ENCODE measurements at places on chromosomes 16 and 17.

DNA sequence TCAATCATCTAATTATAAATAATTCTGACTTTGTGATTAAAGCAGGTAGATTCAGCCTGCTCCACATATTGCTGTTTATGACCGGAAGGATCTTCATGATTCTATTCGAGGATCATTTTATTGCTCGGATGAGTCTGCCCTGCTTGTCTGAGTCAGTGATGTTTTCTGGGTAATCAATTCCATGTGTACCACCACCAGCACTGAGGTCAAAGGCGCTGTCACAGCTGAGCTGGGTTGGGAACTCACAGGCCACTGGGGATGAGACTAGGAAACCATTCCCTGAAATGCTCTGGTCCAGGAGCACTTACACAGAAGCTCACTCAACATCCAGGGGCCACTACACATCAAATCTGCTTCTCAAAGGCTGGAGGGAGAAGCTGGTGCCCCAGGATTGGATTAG, 30.4 kb upstream of the ERN1 start:
- no peak for DNase-seq

DNA sequence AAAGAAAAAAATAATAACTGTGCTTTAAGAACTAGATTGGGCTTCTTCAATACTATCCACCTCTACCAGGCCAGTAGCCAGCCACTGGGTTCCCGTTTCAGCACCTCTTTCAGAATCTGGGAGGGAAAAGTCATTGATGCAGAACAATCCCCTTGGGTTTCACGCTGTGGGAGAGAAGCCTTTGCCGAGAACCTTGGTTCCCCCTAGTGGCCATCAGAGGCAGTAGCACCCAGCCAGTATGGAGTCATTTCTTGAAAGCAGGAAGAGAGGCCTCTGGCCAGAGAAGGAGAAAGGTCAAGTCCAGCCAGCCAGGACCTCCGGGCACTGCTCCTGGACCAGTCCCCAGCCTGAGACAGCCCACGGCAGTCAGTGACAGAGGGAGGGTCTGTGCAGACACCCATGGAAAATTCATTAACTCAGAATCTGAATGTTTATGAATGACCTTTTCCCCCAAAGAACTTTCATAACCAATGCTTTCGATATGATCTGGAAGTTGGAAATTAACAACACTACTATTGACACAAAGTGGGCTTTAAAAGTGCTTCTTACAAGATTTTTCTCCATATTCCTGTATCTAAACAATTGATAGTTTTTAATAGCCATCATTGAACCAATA, 51.2 kb upstream of the CDH5 start:
- DNase-seq, result peak; percentile 70

DNA sequence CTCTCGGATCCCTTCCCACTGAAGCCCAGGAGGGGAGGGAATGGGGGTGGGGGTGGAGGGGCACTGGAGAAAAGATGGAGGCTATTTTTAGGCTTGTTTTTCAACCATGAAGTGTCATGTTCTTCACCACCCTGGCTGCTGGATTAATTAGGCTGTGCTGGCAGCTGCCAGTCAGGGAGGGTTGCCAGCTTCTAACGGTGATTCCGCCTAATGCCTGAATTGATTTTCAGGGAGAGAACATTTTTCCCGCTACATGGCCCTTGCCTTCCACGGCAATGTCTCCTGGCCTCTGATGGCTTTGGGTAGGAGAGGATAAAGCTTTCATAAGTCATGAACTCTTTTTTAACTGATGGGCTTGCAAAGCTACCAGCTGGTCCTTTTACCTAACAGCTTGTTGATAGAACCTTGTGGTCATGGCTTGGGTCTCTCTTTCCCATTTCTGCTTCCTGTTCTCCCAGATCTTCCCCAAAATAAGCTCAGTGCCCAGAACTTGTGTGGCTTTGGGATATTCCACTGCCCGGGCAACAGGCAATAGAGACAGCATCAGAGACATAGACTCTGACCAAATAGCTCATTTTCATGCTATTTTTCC, 167.4 kb downstream of the PITPNC1 start:
- peak; percentile 23 for DNase-seq

GRCh38 chr16:27273330-27273669, 4.7 kb upstream of the NSMCE1 start:
- DNase-seq, result peak; percentile 23

- peak; percentile 7 for DNase-seq
Observed at GRCh38 chr17:29407856-29408255, 17.7 kb downstream of the TAOK1 start.

GRCh38 chr16:22198547-22199293, 7.4 kb upstream of the EEF2K start:
- DNase-seq, result no peak

GRCh38 chr16:67676516-67676915, 9.9 kb downstream of the C16orf86 start:
- no peak for DNase-seq

GRCh38 chr17:63267846-63268245, 178.3 kb downstream of the CYB561 start:
- no peak for DNase-seq

- no peak for DNase-seq
Observed at GRCh38 chr16:16021020-16021419, 71.6 kb downstream of the ABCC1 start.

DNA sequence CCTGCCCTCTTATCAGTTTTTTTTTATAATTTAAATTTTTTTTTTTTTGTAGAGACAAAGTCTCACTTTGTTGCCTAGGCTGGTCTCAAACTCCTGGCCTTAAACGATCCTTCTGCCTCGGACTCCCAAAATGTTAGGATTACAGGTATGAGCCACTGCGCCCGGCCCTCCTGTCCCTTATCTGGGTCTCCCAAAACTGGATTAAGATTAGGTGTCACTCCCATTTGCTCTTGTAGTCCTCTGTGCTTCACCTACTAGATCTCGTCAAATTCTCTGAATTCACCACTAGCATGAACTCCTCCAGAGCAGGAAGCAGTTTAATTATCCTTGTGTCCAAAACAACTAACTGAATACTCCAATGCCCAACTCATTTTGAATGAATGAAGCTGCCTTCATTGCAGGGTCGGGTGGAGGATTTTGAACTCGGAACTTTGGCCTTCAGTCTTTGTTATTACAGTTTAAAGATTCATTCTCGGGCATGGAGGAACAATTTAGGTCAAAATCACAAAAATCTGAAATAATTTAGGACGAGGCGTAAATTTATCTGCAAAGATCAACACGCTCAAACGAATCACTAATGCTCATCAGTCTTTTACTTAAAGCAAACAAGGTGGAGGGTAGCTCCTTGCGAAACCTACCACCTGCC, 802 bp upstream of the ATXN2L start:
- no peak for DNase-seq

DNA sequence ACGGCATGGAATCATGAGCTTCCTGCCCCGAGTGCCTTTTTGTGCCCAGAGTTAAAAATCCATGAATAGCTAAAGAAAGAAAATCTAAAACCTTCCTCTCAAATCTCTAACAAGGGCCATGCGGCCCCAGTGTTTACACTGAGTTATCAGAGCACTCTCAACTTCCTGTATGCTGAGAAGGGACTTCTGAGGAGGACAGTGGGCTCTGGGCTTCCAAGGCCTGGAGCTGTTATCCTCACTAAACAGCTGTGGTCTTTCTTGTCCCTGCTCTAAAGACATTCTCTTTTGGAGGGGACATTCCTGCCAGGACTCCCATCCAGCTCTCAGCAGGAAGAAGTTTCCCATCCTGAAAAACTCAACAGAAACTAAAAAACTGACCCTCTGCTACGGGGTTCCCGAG, 135.6 kb downstream of the AATF start:
- no peak for DNase-seq

GRCh38 chr16:29009050-29009837, 24.4 kb downstream of the LAT start:
- no peak for DNase-seq

DNA sequence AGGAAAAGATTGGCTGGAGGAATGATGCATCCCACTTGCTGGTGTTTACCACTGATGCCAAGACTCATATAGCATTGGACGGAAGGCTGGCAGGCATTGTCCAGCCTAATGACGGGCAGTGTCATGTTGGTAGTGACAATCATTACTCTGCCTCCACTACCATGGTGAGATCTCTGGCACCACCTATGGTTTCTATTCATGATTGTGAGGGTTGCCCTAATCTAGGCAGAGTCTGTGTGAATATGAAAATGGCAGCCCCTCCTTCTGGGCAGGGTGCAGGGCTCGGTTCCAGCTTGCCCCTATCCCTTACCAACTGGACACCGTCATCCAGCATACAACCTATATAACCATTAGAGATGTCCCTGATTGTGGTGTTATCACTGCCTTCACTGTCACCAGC, 33.4 kb downstream of the ITGB3 start:
- DNase-seq, result no peak

DNA sequence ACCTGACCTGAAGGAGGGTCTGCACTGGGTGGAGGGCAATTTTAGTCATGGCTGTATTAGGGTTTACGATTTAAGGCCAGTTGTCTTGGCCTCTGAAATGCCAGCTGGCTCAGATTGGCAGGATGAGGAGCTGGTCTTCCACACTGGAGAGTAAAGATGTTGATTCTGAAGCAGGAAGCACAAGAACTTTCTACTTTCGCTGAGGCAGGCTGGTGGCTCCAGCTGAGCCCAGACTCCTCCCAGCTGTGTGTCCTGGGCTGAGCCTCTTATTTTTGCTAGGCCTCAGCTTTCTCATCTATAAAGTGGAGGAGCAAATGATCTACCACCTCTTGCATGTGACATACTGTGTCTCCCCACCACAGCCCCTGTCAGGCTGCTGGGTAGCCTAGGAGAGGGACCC, 74.4 kb downstream of the MRM1 start:
- DNase-seq, result no peak

DNA sequence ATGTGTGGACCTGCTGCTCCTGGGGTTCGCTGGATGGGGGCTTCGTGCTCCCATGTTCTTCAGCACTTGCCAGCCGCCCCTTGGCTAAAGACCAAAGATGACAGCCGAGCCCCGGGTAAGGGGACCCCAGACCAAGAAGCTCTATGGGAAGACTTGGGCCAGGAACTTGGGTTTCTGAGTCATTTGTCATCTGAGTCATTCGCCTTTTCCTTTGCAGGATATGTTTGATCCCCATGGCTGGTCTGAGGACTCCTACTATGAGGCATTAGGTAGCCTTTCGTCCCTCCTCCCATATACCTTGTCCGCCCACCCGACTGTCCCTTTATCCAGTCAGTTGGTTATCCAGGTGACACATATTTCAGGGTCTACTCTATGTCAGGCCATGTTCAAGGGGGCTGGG, 17.7 kb upstream of the ITGB4 start:
- DNase-seq, result no peak

GRCh38 chr16:49275050-49275730, 6.4 kb downstream of the CBLN1 start:
- no peak for DNase-seq

- DNase-seq, result no peak
Observed at GRCh38 chr17:17837380-17837821, 615 bp upstream of the SREBF1 start.

GRCh38 chr16:1133810-1134520, 18.9 kb upstream of the CACNA1H start:
- DNase-seq, result peak; percentile 61

DNA sequence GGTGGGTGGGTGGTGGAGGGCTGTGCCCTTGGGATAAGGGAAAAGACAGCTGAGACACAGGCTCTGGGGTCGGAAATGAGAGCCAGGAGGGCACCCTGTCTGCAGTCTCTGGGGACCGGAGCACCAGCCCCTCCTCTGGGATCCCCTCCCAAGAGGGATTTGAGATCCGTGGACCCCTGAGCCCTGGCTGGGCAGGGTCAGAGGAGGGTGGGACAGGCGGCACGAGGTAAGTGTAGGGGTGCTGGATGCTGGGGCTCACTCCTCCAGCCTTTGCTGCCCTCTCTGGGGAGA, 425 bp downstream of the SGSH start:
- DNase-seq, result no peak

GRCh38 chr16:27353853-27354252, 40.1 kb downstream of the IL4R start:
- no peak for DNase-seq

GRCh38 chr16:1333149-1333812, at the start of gene BAIAP3:
Gene BAIAP3, plus strand, starts transcription at chr16:1333645. Its CDS starts 4,905 bp downstream, at chr16:1338550.
- no peak for DNase-seq

GRCh38 chr17:81099888-81100287, 64.9 kb downstream of the BAIAP2 start:
- no peak for DNase-seq

GRCh38 chr17:49979748-49980479, 10.9 kb downstream of the DLX4 start:
- DNase-seq, result no peak

GRCh38 chr16:56848955-56849689, 15.9 kb upstream of the SLC12A3 start:
- no peak for DNase-seq

- DNase-seq, result no peak
Observed at GRCh38 chr17:29622337-29623282, at the start of gene CORO6. Gene CORO6, minus strand, starts transcription at chr17:29622912. Its CDS starts 1,491 bp downstream, at chr17:29621421.

- DNase-seq, result no peak
Observed at GRCh38 chr17:39688945-39689344, 1.1 kb upstream of the PGAP3 start.

DNA sequence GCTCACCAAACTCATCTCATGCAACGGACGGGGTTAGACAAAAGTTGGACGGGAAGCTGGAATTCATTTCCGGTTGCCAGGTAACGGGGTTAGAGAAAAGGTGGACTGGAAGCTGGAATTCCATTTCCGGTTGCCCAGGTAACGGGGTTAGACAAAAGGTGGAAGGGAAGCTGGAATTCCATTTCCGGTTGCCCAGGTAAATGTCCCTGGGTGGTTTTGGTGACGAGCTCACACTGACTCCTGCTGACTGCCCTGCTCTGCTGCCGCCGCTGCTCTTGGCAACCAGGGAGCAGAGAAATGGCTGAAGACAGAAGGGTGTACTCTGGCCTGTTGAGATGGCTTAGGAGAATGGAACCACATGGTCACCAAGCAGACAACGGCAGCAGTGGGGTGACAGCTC, 170.3 kb upstream of the RPH3AL start:
- DNase-seq, result no peak

DNA sequence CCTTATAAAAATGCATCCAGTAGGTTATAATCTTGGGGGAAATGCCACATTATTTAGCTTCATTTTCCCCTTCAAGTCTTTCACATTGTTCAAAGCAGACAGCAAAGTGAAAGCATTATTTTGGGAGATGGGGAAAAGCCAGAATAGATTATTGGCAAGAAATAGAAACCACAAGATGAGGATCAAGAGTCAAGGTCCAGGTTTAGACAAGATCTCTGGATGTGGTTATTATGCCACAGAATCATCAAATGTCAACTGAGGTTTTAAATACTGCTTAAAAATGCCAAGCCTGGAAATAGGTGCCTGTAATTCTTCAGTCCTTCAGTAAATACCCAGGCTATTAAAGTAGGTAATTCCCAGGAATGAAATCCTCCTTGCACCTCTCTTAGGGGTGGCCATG, 65.1 kb upstream of the ALOX12 start:
- no peak for DNase-seq

- DNase-seq, result peak; percentile 23
Observed at GRCh38 chr16:54244061-54244886, 42.3 kb downstream of the IRX3 start.

DNA sequence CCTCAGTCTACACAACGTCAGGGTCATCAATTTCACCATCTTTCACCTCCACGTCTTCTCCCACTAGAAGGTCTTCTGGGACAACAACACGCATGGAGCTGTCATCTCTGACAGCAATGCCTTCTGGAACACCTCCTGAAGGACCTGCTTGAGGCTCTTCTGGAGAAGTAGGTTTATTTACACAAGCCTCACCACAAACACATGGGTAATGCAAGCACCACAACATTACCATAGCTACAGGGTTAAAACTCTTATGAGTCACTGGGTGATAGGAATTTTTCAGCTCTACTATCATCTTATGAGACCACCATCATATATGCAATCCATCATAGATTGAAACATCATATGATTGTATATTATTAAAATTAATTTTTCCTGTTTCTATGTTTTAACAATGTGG, 215.4 kb downstream of the CHD9NB start:
- DNase-seq, result no peak

All from left lobe of liver (tissue), 2 donors.